HCT116 (cell line): ENCODE measurements at places on chromosomes 6 and 20.

DNA sequence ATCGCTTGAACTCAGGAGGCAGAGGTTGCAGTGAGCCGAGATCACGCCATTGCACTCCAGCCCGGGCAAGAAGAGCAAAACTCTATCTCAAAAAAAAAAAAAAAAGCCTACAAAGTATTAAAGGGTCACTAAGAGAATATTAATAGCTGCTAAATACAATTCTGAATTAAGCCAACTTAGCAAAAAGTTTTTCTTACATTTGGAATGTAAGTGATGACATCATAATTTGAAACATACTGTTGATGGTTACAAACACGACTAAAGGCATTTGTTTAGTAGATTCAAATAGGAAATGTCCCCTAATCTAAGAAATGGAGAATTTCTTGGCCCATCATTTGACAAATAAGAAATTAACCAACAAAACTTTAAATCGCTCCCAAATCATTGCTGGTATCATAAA, 282.8 kb downstream of the RNGTT start:
- DNase-seq = no peak

DNA sequence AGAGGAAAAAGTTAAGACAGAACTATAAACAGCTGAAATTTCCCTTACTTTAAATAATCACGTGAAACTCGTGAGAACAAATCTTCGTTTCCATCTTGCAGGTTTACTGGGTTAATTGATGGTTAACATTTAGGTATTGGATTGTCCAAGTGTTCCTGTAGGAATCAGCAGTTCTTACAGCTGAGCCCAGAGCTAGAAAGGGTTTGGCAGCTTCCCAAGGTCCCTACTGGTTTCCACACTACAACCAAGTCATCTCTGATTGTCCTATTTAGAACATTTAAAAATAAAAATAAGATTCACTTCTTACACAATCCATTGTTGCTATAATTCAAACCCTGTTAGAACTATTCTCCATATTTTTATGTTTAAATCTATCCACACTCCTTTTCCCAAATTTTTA, 15.8 kb downstream of the MPC1 start:
- DNase-seq = no peak

GRCh38 chr20:63873477-63873971, 8.5 kb downstream of the TPD52L2 start:
- DNase-seq = no peak

DNA sequence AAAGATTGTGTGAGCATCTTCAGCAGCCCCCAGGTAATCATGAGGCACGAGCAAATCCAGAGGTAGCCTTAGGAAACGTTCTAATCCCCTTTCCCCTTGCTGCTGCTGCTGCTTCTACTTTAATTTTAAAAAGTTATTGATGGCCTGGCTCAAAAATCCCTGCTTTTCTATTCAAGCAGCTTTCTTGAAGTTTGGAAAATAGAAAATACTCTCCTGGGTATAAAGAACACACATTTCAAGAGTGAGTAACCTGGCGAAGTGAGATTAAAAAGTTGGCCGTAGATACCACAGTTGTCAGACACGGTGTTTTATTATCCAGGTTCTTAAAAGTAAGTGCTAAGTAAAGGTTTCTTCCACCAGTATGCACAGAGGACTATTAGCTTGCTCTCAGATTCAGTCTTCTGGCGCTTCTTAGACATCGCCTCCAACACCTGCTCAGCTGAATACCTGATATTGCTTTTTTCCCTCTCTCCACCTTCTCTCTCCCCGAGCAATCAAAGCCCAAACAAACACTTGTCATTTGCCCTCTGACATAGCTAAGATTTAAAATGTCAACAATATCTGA, 150.7 kb downstream of the EDN3 start:
- no peak for DNase-seq

DNA sequence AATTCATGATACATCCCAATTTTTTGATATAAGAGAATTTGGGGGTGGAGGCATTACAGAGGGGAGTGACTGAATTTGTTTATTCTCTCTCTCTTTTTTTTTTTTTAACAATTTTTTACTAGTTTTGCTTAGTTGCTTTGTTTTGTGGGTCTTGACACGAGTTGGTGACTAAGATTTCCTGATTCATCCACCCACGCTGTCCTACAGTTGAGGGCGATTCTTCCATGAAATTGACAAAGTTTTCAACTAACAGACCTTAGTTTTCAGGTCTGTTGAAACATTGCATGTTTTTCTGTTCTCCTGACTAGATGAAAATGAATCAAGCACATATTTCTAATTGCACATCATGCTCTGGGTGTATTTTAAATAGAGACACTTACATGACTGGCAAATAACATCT, 613.8 kb downstream of the TFAP2B start:
- DNase-seq = no peak

DNA sequence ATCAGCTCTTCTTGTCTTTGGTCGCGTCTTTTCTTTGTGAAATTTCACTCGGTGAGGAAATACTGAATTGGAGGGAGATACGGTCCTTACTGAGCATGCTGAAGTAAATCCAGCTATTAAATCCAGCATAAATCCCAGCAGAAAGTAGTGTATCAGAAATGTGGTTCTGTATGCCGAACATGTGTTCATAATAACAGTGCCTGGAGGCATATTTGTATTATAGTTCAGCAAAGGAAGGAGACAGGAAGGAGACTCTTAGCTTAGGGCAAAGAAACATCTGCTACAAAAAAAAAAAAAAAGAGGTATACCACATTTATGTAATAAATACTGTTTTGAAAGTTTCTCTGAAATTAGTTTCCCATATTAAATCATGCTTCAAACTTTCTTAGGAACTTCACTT, 211.8 kb downstream of the PLCB4 start:
- DNase-seq = no peak

DNA sequence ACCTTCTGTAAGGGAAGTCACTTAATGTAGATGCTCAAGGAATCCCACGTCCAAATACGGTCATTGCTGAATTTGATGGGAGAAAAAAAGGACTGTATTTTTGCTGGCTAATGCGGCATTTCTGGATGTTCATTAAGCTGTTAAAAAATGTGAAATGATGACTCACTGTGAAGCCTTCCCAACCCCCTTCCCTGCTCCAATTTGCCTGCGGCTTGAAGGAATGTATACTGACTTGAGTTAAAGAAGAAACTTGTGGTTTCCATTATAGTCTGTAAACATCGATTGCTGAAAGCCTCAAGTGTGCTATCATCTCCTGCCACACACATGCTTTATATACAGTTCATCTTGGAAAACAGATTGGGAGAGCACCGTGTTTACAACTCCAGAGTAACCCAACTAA, 249.1 kb upstream of the JAG1 start:
- DNase-seq = no peak

GRCh38 chr6:104613416-104614001, 246.2 kb downstream of the HACE1 start:
- DNase-seq = no peak

GRCh38 chr20:16158090-16158975, 414.9 kb downstream of the KIF16B start:
- no peak for DNase-seq

DNA sequence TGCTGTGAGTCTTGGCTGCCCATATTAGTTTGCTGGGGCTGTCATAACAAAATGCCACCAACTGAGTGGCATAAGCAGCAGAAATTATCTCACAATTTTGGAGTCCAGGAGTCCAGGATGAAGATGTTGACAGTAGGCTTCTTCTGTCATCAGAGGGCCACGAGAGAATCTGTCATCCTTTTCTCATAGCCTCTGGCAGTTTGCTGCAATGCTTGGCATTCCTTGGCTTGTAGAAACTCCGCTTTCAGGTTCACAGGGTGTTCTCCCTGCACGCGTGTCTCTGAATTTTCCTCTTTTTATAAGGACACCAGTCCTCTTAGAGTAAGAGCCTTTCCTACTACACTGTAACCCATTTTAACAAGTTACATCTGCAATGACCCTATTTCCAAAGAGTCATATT, 838.4 kb downstream of the TFAP2A start:
- no peak for DNase-seq

DNA sequence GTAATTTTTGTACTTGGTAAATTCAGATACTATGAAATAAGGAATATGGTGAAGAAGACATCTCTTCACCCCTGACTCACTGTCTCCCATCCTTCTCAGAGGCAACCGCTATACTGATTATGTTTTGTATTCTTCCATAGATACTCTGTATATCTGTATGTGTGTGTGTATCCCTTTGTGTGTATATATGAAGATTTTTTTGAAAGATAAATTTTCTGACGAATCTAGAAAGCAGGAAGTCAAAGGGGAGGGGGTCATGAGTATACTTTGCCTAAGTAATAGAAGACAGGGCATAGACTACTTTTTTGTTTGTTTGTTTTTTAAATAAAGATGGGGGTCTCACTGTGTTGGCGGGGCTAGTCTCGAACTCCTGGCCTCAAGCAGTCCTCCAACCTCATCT, 48.2 kb downstream of the TOP1 start:
- no peak for DNase-seq

DNA sequence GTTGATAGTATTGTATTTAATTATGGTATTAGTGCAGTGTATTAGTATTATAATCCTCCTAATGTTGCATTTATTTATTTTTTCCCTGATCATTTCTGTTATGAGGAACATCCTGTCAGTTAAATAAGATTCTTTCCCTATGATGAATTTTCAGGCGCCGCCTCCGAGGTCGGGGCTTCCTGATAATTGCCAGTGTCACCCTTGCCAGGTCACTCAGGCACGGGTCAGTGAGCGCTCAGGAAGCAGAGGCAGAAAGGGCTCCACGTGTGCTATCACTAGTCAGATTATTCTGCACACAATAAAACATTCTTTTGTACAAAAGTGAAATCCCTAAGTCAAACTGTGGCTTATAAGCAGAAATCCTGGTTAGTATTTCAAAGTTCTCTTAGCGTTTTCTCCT, 64.8 kb downstream of the TSHZ2 start:
- no peak for DNase-seq

- no peak for DNase-seq
Observed at GRCh38 chr6:6390849-6391602, 70.6 kb upstream of the F13A1 start.

DNA sequence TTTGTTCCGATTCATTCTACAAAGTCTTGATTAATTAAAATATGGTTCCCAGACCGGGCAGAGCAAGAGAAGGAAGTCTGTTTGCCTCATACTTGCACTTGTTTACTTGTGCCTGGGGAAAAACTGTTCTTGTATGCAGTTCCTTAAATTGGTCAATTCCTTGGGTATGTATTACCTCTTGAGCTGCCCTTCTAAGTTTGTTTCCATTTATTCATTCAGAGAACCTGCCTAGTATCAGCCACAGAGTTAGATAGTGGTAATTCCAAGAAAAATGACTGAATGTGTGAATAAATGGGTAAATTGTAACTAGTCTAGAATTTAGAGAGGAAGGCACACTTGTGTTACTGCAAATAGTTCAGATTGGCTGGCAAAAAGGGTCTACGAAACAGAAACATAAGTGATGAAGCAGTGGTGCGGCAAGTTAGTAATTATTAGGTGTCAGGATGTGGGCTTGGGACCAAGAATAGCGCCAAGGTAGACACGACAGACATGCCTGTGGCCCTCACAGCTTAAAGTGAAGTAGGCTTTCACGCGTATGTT, 525 bp upstream of the MAK start:
- DNase-seq = no peak

DNA sequence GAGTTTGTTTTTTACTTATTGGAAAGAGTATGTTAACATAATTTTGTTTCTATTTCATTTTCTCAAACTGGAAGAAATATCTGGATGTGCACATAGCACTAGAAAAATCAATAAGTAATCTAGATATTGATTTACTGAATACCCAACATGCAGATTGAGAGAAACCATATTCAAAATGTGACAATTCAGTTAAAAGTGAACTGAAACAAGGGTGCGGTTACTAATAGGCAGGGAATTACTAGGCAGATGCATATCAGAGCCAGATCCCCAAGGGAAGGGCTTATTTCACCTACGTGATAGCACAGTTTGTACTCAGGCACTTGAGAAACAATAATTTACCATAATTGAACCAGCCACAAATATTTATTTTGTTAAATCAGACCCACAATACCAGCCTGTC, 493.1 kb upstream of the FLRT3 start:
- DNase-seq = no peak

GRCh38 chr6:7727086-7727945, 1.4 kb downstream of the BMP6 start:
- no peak for DNase-seq

GRCh38 chr6:161238081-161238480, 35.8 kb downstream of the AGPAT4 start:
- DNase-seq = no peak

DNA sequence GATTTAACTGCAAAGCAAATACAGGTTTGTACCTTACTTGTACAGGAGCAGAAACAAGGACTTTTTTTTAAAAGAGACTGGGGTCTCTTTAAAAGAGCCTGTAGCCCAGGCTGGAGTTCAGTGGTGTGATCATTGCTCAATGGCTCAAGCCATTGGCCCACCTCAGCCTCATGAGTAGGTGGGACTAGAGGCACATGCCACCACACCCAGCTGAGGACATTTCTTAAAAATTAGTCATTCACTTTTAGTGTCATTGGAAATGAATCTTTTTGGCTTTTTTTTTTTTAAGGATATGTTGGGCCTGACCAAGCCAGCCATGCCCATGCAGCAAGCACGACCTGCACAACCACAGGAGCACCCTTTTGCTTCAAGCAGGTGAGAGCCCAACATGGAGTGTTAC, 16.9 kb downstream of the SEC23B start:
- DNase-seq = no peak

GRCh38 chr6:33587529-33587928, 7.5 kb upstream of the BAK1 start:
- no peak for DNase-seq

- no peak for DNase-seq
Observed at GRCh38 chr6:36201612-36202011, 5.1 kb downstream of the BRPF3 start.

DNA sequence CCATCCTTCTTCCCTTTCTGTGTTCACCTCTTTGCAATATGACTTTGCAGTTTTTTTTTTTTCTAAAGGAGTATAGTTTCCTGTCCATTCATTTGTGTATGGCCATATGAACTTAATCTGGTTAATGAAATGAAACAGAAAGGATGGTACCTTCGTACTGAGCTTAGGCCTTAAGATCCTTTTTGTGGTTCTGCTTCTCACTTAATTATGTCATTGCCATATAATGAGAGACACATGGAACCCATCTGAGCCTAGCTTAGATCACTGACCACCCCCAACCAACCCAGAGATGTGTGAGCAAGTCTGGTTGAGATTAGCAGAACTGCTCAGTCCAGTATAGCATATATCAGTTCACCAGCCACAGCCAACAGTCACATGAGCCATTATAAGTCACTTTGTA, 1179.6 kb downstream of the HACE1 start:
- DNase-seq = no peak

GRCh38 chr6:123677897-123678296, 41.1 kb upstream of the TRDN start:
- no peak for DNase-seq
